ENCODE measurements at places on chromosomes 1 and 21. TPM values are rescaled to one million over a fixed set of nuclear protein-coding genes. Genes with fewer than 3 reads are reported as not detected.

- DNase-seq, result no peak
Observed at GRCh38 chr1:212712451-212713303, 13.0 kb upstream of the BATF3 start.

DNA sequence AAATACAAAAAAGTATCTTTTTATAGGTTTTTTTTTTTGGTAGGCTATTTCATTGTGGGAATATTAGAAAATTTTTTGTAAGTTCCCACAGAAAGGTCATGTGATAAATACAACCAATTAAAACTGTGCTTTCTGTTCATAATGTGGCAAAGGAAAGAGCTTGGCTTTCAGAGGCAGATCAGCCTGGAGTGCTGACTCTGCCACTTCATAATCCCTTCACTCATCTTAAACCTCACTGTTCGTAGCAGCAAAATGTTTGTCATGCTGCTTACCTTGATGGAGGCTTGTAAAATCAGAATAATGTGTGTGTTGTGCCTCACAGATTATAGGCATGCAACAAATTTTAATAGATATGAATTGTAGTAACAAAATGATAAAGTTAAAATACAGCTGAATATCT, 176.8 kb downstream of the ZP4 start:
- DNase-seq, result no peak

GRCh38 chr1:16978567-16979474, 1.6 kb downstream of the MFAP2 start:
- DNase-seq, result no peak

- DNase-seq, result no peak
Observed at GRCh38 chr21:44919913-44920693, 596 bp downstream of the ITGB2 start.

The PLEKHN1 gene
- 0.25 TPM for total RNA-seq

The IQCC gene
- 0.60 TPM for total RNA-seq

The TMPRSS15 gene
- total RNA-seq, result not detected
